Mucosa of gallbladder (tissue), 1 donor: ENCODE measurements at places on chromosomes 2 and 18. TPM values are rescaled to one million over a fixed set of nuclear protein-coding genes. Genes with fewer than 3 reads are reported as not detected.

GRCh38 chr2:37230581-37230980 lies 815 bp downstream of the CEBPZ start:
- DNase-seq: no peak

DNA sequence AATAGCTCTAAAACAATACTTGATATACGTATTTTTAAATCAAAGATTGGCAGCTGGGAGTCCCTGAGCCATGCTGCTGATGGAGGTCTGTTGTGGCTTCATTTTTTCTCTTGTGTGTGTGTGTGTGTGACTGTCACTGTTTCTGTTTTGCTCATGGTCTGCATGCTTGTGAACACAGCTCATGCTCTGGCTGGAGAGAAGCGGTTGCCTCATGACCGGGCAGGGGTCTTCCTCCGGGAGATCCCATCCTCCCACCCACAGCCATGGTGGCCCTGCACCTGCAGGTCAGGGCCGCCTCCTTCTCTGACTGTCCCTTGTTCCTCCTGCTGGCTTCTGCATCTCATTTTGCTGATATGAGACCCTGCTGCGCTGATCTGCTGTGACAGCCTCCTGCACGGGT lies 47.3 kb upstream of the GALR1 start:
- no peak for DNase-seq

DNA sequence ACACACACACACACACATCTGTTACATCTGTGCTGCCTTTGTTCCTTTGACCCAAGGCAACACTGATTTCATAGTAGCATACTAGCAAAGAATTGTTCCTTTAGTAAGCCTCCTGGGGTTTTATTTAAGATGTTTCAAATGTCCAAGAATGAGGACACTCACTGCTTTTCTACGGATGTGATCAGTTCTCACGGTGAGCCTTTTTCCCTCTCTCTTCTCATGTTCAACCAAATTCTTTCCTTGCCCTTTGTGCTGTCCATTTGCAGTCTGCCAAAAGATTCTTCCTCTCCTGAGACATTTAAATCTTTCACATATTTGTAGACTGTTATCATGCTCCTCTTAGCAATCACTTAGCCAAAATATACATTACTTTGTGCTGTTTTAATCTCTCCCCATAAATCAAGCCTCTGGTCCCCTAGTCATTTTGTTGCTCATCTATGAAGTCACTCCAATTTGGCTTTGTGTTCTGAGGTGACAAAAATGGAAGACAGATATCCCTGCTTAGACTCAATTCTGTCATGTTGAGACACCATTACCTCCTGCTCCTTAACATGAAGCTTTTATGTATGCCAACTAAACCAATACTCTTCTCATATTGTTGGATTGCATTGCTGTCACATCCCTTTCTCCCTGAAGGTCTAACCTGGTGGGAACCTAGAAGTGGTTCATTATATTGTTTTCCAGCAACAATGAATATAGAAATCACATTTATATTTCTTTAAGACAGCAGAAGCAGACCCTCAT lies 1605.3 kb upstream of the ACVR2A start:
- DNase-seq: no peak

GRCh38 chr2:28425464-28425835 lies 32.8 kb downstream of the FOSL2 start:
- no peak for DNase-seq

DNA sequence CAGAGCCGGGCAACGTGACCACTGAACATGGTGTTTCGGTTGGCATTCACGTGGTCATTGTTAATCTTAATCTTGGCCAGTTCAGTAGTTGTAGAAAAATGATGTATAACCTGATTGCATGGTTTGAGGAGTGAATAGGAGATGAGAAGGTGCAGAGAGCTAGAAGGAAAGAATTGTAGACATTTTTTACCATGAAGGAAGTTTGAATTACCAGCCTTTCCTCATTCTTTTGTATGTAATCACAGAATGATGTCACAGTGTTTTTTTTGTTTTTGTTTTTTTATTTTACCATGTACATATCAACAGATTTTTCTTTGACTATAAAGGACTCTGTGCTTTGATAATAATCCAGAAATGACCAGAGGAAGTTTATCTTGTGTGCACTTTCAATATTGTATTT lies 126.3 kb downstream of the LTBP1 start:
- DNase-seq: no peak

Gene MEIS1
- 61.8 TPM for total RNA-seq

Gene HJURP
- total RNA-seq: 1.9 TPM

GRCh38 chr2:39356922-39357639 lies 80.0 kb downstream of the MAP4K3 start:
- DNase-seq: no peak

Gene VSNL1
- total RNA-seq: 0.23 TPM

Gene PAIP2B
- 6.9 TPM for total RNA-seq

- no peak for DNase-seq
Observed at GRCh38 chr2:9206991-9207640, 504 bp downstream of the ASAP2 start.

DNA sequence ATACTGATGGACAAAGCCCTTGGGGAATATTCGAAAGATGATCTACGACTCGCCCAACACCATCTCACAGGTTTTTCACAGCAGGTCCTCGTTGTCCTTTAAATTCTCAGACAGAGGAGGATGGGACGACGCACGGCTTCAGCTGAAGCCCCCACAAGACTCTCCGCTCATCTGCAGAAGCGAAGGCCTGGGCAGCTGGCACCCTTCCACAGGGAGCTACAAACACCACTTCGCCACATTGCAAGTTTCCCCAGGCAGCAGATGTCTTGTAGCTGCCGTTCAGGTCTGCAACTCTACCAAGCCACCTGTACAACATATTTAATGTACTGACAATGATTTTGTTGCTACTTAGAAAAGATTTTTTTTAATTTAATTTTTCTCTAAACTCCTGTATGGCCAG lies 642.9 kb downstream of the ZEB2 start:
- no peak for DNase-seq

Gene UGT1A6
- 6.3 TPM for total RNA-seq

DNA sequence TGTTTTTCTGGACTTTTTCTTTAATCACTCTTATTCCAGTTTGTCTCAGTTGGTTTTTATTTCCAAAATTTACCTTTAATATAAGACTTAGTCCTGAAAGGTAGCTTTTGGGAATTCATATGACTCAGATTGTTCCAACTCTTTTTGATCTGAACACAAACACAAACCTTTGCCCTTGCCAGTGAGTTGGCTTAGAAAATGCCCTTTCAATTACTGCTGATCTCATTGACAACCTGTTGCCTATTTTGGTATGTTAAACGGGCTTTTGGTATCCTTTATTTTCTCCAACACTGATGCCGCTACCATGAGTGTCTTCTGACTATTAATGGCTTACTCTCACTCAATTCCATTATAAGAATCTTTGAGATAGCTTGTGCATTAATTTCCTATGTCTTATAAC lies 143.4 kb downstream of the GULP1 start:
- no peak for DNase-seq

GRCh38 chr2:207934720-207935119 lies 90.6 kb downstream of the PLEKHM3 start:
- DNase-seq: no peak

Gene ALPP
- not detected for total RNA-seq

Gene CD226
- total RNA-seq: 2.9 TPM

DNA sequence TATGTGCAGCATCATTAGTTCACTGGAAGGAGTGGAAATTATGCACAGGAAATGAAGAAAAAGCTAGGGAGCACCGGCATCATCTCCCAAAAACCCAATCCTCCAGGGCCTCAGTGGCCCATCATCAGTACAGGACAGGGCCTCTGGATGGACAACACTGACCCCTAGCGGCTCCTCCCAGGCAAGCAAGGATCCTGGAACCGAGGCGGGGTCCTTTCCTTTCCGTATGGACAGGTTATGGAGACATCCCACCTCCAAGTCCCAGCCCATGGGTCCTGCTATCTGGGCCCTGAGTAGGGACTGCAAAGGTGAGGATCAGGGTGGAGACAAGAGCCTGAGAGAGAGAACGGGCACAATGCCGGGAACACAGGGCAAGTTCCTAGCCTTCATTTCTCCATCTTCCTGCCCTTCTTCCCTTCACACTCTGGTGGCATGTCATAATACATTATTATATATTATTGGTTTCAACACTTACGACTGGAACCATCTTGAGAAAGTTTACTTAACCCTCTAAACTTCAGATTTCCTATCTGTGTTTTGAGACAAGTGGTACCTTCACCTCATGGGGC lies 68.2 kb downstream of the ZNF516 start:
- DNase-seq: no peak

DNA sequence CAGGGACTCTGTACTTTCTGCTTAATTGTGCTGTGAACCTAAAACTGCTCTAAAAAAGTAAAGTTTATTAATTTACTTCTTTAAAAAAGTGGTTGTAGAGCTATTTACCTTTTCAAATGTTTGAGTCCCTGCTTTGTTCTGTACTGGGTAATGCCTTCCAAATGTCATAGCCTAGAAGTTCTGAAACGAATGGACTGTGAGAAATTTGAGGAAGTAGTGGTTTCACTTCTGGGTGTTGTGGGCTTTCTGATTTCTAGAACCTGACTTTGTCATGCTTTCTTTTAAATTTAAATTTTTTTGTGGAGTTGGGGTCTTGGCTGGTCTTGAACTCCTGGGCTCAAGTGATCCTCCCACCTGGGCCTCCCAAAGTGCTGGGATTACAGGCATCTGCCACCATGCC lies 44.6 kb downstream of the SMAD4 start:
- DNase-seq: no peak

Gene ABI2
- total RNA-seq: 64.8 TPM

- DNase-seq: peak; percentile 52
Observed at GRCh38 chr2:134124047-134124753, 129.7 kb upstream of the MGAT5 start.

Gene CD28
- total RNA-seq: 1.6 TPM

Gene MC4R
- total RNA-seq: not detected

Gene PDE11A
- total RNA-seq: 2.8 TPM

DNA sequence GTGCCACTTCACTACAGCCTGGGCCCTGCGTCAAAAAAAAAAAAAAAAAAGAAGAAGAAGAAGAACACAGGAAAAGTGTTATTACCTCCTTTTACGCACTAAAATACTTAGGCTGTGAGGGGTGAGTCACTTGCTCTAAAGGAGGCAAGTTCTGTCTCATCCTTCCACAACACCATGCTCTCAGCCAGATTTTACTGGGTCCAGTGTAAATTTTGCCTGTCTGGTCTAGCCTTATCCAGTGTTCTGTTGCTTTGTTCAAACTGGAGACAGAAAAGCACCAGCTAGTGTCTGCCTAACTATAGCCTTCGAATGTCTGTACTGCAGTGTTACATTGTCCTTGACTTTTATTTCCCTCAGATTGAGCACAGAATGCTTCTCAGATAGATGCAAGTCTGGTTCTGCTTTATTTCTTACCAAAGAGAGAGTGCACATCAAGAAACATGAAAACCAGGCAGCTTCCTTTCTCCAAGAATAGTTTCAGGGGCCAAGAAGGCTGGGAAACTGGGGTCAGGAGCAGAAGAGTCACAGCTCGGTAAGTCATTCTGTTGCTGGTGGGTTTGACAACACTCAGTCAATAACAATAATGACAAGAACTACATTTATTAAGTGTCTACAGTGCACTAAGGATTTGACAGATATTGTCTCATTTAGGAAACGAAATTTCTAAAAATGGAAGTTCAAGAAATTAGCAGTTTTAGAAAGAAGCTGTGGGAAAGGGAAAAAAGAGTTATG lies 3.1 kb upstream of the MSGN1 start:
- DNase-seq: no peak

DNA sequence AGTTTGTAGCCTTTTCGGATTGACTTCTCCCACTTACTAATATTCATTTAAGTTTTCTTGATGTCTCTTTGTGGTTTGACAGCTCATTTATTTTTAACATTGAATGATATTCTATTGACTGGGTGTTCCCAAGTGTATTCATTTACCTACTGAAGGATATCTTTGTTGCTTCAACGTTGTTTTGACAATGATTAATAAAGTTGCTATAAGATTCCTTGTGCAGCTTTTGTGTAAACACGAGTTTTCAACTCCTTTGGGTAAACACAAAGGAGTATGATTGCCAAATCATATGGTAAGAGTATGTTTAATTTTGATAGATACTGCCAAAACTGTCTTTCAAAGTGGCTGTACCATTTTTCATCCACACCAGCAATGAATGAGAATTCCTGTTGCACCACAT lies 1200.9 kb downstream of the DSC3 start:
- DNase-seq: no peak

Gene MERTK
- 20.4 TPM for total RNA-seq

DNA sequence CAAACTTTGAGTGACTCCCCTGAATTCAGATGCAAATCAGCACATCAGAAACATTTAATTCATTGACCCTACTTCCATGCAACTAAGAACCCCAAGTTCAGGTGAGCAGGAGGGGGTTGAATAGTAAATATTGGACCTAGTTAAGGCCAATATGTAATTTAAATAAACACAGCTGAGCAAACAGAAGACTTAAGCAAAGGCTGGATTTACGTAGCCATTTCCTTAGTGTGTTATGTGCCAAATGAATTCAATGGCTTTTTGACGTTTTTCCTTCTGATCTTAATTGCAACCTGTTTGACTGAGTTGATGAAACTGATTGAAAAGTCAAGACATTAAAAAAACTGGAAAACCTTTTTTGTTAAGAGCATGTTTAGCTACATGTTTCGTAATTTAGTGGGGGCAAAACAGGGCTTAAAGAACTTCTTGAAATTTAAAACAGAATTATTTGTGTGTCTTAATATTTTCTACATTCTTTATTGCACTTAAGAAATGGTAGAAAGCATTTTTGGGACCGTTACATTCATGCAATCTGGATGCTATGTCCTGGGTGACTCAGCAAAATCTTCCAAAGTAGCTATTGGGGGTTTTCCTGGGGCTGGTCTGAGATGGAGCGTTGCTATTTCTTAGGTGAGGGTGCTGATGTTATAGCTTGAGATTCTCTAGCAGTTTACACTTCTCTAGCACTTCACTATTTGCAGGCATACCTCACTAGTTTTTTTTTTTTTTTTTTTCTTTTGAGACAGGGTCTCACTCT lies 25.5 kb upstream of the KCNE4 start:
- no peak for DNase-seq

Gene RESP18
- not detected for total RNA-seq

DNA sequence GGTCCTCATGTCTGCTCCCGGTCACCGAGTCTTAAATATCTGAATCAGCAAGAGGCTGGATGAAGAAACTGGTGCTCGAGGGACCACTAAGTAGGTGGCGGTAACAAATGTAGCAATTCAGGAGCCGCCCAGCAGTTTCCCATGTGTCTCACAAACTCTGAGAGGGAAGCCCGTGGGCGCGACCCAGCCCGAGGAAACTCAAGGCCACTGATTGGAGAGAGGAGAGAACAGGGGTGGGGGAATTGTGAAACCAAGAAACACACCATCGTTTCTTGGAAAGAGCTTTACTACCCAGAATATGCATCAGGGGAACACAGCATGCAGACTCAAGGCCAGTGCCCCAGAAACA lies 10.8 kb downstream of the MLPH start:
- DNase-seq: no peak

DNA sequence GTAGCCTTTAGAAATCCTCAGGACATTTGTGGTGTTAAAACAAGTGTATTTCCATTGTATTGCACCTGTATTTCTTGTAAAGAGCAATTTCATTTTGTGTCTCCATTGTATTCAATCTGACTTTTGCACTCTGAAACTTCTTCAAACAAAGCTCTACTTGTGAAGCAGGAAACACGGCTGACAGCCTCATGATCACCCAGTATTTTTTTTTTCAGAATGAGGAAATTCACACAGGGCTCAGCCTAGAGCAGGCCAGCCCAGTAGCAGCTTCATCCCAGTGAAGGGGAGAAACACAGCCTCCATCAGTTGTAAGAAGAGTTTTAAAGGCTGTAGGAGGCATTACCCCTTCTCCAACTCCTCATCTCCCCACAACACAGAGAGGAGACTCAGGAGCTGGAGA lies 175.9 kb upstream of the KLHL29 start:
- peak; percentile 34 for DNase-seq

Gene FOXI3
- total RNA-seq: not detected
